ENCODE measurements at places on chromosomes 1 and 21.
A peak's percentile ranks its signal among the peaks of the same experiment; 100 is the strongest.

DNA sequence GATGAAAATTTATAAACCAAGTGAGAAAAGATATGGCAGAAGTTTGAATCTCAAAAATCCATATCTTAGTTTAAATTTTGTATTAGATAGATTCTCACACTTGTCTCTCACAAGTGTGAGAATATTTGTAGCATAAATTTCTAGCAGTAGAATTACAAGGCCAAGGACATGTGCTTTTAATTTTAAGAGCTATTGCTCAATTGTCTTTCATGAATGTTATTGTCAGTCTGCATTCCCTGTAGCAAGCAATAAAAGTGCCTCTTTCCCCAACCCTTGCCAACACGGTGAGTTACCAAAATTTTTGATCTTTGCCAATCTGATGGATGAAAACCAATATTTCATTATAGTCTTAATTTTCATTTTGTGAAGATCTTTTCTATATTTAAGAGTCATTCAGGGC is 64.0 kb downstream of the CTH start:
- DNase-seq = peak; percentile 40

GRCh38 chr21:33026878-33027400 is 1.2 kb downstream of the OLIG2 start:
- DNase-seq = no peak

GRCh38 chr1:89451011-89451410 is 73.6 kb upstream of the LRRC8B start:
- peak; percentile 13 for DNase-seq

GRCh38 chr1:163999131-163999530 is 559.9 kb upstream of the PBX1 start:
- DNase-seq = no peak

GRCh38 chr1:69836971-69837636 is 269.4 kb downstream of the LRRC7 start:
- no peak for DNase-seq

GRCh38 chr1:16946646-16947045 is 24.9 kb downstream of the CROCC start:
- DNase-seq = no peak

- DNase-seq = no peak
Measured at GRCh38 chr1:228112167-228112566, 3.1 kb upstream of the MRPL55 start.

Measured in AG09309 (cell line).